ENCODE measurements at places on chromosomes 16 and 17. TPM values are rescaled to one million over a fixed set of nuclear protein-coding genes. Genes with fewer than 3 reads are reported as not detected.

The CA5A gene
- polyA plus RNA-seq = not detected

The ICAM2 gene
- 2,759 TPM for polyA plus RNA-seq

The USP6 gene
- under 0.01 TPM for polyA plus RNA-seq

The RPGRIP1L gene
- polyA plus RNA-seq = 3.2 TPM

The KRTAP4-4 gene
- polyA plus RNA-seq = not detected

The CDH11 gene
- 32.7 TPM for polyA plus RNA-seq
